ENCODE measurements at places on chromosomes 7 and 10.

DNA sequence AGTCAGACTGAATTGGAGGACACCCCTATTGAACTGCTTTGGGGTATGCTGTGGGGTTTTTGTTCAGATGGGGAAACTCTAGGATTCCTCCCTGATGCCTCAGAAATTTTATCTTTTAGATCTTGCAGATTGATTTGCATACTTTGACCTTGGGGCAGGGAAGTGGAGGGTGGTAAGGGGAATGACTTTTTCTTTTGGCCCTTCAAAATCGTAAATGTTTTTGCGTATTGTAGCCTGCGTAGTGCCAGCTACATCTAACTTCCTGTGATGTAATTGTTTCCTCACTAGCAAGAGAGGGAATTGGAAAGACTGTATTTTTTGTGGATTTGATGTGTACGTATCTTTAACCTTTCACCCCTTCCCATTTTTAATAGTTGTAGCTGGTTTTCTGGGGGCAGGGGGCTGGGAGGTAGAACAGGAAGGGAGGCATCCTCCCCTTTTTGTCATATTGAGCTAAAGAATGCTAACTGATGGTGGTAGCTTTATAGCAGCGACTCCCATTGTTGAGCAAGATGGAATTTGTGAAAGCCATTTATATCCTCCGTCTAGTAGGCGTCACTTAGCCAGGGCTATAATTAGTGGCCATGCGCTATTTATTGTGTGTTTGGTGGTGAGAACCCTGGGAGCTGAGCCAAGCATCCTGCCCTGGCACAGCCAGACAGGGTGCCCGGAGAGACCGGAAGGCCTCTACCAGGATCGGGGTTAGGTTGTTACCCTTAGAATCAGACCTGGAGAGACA, 11.3 kb downstream of the DUSP5 start:
- DNase-seq, result no peak

DNA sequence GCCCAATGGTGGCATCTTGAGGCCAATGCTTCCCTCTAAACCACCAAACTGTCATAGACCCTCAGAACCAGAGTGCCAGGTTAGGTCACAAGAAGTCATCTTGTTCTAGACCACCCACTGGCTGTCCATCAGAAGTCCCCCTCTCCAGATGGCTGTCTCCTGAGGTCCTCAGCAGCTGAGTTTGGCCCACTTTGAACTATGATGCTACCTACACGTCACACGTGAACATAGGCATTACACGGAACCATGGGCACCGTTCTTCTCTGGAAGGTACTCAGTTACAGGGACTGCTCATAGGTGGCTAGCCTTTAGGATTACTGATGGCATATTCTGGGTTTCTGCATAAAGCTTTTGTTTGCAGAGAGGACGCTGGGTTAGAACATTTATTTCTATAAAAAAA, 166.4 kb downstream of the ADAM12 start:
- DNase-seq, result no peak

DNA sequence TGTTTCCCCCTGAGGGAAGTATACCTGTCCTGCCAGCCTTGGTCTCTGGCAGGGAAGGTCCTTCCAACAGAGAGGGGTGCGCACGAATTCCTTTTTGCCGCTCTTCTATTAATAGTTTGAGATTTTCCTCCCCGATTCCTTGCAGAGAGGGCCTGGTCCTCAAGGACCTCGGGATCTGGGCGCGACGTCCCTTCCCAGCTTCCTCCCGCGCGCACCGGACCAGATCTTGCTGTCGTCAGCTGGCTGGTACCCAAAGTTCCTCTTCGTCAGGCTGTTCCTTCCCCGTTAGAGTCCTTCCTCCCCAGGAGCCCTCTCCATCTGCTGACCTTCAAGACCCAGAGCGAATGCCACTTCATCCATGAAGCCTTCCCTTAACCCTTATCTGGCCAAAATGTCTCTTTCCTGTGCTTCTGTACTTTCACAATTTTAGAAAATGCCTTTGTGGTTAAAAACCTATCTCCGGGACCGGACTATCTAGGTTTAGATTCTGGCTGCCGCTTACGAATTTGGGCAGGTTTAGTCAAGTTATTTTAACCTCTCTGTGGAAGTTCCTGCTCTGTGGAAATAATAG, 851 bp upstream of the GOT1 start:
- peak; percentile 1 for DNase-seq

- DNase-seq, result no peak
Observed at GRCh38 chr10:35037104-35037503, 53.0 kb downstream of the CUL2 start.

GRCh38 chr7:73560109-73560835, 2.8 kb upstream of the BCL7B start:
- no peak for DNase-seq

DNA sequence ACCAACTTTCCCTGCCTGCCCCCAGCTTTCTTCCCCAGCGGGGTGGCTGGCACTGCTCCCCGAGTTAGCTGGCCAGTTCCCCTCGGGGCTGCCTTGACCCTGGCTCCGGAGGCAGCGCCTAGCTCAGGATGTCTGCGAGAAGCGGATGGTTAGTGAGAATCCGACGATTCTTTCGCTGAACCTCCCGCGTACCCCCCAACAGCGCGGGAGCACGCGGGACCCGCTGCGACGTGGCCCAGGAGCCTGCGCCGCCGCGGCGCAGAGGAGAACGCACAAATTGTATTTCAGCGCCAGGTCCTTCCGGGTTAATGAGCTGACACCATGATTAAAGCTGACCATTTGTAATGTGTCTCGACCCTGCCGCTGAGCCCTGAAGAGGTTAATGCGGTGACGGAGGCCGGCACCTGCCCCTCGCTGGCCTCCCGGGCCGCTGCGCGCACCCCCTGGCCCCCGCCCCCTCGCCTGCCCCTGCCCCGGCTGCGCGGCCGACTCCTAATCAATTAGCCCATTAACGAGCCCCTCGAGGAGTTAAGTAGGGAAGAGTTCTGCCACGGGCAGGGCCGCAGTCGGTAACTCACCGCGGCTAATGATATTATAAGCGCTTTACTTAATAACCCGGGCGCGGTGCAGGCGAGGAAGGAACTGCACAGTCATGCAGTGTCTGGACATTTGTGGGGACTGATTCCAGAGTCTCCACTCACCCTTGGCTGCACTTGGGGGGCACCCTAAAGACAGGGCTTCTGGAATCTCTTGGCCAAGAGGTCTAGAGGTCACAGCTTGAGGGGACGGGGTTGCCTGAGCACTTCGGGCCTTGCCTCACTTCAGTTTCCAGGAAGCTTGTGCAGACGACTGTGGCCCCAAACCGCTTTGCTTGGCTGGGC, 1.7 kb upstream of the HMX2 start:
- DNase-seq, result no peak

GRCh38 chr7:113402482-113402881, 284.1 kb upstream of the SMIM30 start:
- DNase-seq, result no peak

- DNase-seq, result no peak
Observed at GRCh38 chr10:45432700-45433472, 58.9 kb downstream of the ALOX5 start.

DNA sequence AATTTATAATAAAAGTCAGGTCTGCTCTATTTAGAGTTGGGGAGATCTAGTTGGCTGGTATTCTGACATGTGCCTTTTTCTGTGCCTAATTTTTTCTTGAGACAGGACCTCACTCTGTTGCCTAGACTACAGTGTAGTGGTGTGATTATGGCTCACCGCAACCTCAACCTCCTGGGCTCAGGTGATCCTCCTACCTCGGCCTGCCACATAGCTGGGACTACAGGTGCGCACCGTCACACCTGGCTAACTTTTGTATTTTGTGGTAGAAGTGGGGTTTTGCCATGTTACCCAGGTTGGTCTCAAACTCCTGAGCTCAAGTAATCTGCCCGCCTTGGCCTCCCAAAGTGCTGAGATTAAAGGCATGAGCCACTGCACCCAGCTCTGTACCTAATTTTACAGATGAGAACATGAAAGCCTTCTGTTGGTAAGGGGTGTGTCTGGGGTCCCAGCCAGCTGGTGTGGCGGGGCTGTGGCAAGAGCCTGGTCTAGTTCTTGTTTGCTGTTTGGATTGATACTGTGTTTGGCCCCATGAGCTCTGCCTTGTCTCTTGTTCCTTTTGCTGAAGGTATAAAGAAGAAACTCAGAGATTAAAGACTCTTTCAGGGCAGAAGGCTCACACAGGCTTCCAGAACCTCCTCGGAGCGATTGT, 31.4 kb downstream of the POR start:
- no peak for DNase-seq

- DNase-seq, result no peak
Observed at GRCh38 chr10:130809761-130810515, 501.6 kb downstream of the TCERG1L start.

- peak; percentile 64 for DNase-seq
Observed at GRCh38 chr10:46282842-46283574, 3.8 kb upstream of the ANTXRL start.

GRCh38 chr10:89207181-89207800, at the start of gene CH25H:
TSS of gene CH25H (minus strand) at chr10:89207317. CDS start at chr10:89207292, 25 bp downstream.
- DNase-seq, result peak; percentile 41

- DNase-seq, result no peak
Observed at GRCh38 chr10:100470367-100470766, 7.6 kb downstream of the WNT8B start.

DNA sequence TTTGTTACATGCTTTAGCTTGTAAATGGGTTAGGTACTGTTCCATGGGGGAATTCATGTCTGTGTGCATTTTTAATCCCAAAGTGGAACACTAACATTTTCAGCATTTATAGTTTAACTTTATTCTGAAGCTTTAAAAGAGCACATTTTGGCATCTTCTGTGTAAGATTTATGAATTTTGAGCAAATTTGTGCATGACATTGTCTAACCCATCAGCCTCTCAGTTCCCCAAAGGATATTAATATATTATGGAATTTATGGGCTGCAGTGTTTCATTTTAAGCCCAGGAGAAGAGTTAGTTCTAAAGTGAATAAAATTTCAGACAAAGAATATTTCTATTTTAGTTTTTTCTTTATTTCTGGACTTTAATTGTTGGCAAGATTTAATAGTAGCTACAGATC, 421.4 kb downstream of the PLXDC2 start:
- no peak for DNase-seq

DNA sequence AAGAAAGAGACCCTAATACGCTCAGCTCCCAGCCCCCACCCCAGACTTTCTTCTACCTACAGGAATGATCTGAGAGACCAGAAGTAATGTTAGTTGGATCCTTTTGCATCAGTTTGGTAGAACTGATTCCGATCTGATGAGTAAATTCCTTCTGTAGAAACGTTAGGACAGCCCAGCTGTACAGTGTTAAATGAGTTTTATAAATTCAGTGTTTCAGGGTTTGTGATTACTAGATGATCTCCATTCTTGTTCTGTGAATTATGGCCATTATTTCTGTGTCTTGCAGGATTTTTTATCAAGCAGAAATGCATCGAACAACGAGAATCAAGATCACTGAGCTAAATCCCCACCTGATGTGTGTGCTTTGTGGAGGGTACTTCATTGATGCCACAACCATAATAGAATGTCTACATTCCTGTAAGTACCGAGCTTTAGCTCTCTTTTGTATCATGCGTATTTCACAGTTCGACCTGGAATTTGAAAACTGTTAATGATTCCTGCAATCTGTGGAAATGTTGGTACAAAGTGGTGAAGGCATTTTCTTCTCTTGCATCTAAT, 5.3 kb downstream of the BMI1 start:
- no peak for DNase-seq

DNA sequence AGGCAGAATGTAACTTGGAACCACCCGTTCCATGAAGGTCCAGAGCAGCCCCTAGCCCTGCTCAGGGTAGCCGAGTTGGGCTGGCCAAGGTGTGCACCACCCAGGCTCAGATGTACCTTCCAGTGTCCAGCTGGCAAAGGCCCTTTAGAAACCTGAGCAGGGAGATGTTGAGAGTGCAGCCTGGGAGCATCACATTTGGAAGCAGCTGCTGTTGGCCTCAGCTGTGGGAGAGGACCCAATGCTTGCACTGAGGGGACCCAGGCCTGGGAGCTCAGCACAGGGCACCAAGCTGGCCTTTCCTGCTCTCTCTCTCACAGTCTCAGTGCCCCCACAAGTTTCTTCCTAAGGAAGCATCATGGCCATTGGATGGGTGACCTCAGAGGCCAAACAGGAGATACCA, 33.5 kb downstream of the ANXA8 start:
- no peak for DNase-seq

DNA sequence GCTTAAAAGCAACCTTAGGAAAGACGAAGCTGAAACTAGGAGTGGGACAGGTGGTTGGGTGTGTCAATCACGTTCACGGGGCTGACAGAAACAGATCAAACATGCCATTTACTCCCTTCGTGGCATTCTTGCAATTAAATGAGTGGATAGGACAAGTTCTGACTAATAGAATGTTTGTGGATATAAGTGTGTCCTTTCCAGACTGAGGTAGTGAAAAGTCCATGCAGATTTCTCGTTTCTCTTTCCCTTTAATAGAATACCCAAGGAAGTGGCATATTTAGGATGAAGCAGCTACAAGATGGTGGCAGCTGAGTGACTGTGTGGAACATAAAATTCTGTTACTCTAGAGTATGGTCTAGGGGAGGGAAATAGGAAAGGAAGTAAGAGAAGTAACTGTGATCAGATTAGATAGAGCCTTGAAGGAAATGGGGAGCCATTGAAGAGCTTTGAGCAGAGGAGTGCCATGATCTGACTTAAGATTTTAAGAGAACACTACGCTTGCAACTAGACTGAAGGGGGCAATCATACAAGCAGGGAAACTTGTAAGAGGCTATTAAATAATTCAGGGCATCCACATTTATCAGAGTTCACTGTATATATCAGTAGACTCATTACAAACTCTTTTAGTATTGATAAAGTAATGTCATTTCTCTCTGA, 46.3 kb upstream of the HYAL4 start:
- no peak for DNase-seq

DNA sequence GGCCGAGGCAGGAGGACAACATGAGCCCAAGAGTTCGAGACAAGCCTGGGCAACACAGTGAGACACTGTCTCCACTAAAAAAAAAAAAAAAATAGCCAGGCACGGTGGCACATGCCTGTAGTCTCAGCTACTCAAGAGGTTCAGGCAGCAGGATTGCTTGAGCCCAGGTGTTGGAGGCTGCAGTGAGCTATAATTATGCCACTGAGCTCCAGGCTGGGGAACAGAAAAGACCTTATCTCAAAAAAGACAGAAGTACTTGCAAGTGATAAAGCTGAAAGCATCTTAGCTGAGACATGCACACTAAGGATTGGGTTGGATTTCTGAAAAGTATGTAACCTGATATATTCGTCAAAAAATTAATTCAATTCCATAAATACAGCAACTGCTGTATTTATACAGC, 68.4 kb downstream of the PPP1R3C start:
- DNase-seq, result no peak

DNA sequence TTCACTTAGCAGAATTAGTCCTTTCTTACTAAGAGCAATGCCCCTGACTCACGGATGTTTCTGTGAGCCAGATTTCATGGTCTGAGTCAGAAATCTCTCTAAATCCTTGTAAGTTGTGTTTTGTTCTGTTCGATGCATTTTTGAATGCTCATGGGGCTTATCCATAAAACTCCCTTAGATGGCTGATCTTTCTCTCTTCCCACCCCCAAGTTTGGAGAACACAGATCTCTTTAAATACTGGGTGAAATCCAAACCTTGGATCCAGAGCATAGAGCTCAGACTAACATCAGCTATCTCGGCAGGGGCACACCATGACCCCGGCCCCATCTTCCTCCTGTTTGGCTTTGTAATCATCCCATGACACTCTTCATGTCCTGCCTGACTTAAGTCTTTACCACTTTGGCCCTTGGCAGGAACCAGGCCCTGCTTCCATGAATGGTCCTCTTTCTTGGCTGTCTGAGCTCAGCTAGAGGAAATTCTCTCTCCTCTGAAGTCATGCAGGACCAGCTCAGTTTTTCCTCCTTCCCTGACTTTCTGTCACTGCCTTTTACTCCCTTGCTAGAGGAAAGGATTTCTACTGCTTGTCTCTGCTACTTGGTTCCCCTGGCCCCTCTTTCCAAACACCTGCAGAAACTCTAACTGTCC, 120.4 kb upstream of the RAB11FIP2 start:
- no peak for DNase-seq

- no peak for DNase-seq
Observed at GRCh38 chr7:83032195-83032594, 130.5 kb downstream of the PCLO start.
